AG09309 (cell line): ENCODE measurements at places on chromosomes 5 and 9.

DNA sequence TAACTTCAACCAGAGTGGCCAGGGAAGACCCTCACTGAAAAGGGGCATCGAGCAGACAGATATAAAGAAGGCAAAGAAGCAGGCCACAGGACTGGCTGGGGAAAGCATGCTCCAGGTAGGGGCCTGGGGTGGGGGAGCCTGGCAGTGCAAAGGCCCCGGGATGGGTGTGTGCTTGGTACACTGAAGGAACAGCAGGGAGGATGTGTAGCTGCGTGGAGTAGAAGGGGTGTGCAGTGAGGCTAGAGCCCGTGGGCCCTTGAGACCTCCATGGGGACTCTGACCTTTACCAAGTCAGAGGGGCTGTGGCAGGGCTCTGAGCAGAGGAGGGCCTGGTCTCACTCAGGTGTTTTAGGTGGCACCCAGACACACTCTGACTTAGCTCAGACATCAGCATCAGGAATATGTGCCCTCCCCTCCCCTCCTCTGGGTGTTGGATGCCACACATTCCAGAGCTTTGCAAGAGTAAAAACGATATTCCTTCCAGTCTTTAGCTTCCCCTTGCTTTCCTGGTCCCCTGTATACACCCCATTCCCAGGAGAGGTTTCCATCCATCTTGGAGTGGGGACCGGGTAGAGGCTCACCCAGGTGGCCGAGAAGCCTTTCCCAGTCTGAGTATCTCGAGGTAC is 7.6 kb downstream of the TRIM7 start:
- no peak for DNase-seq

DNA sequence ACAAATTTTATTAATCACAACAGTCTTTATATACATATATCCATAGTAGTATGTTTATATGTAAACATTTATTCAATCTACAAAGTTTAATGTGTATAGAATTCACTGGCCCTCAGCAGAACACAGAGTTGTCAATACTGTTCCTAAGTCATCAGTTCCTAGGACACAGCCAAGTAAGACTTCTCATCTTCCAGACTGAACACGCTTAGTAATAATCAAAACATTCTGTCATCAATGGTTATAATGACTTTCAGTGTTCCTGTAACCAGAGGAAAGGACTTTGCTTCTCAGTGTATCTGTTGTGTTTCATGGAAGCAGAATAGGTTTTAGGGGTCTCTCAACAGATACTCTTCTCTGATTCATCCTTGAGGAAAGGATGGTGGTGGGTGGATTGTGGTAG is 82.2 kb downstream of the SMIM23 start:
- DNase-seq = no peak

- no peak for DNase-seq
Measured at GRCh38 chr5:178413988-178414387, 176.2 kb downstream of the COL23A1 start.

GRCh38 chr9:19231126-19231903 is 822 bp downstream of the DENND4C start:
- no peak for DNase-seq

DNA sequence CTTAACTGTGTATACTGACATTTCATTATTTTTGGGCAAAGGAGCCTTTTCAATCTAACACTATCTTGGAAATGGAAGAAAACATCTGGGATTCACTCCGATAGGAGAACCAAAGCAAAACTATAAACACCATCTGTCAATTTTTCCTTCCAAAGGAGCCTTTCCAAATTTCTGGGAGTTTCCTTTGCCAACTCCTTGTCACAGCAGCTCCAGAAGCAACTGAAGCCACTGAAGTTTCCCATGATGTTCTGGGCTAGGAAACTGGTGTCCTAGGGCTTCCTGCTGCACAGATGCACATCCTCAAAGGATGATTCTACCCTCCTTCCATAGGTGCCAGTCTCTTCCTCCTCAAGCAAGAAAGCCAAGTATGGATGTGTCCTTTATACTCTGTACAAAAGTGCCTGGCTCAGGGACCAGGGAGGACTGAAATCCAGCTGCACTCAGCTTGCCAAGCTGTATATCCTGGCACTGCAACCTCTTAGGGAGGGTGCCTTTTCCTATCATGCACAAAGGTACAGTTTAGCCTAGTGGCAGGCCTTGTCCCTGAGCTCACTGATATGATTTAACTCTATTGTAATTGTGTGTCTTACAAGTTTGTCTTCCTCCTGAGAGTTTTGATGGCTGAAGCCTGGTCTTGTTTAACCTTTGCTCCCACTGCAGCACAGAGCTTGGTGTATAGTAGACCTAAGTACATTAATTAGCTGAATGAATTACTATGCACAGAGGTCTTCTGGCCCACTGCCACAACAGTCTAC is 8.4 kb upstream of the UBAP1 start:
- DNase-seq = no peak

GRCh38 chr5:56279979-56280378 is 46.8 kb upstream of the ANKRD55 start:
- peak; percentile 34 for DNase-seq

DNA sequence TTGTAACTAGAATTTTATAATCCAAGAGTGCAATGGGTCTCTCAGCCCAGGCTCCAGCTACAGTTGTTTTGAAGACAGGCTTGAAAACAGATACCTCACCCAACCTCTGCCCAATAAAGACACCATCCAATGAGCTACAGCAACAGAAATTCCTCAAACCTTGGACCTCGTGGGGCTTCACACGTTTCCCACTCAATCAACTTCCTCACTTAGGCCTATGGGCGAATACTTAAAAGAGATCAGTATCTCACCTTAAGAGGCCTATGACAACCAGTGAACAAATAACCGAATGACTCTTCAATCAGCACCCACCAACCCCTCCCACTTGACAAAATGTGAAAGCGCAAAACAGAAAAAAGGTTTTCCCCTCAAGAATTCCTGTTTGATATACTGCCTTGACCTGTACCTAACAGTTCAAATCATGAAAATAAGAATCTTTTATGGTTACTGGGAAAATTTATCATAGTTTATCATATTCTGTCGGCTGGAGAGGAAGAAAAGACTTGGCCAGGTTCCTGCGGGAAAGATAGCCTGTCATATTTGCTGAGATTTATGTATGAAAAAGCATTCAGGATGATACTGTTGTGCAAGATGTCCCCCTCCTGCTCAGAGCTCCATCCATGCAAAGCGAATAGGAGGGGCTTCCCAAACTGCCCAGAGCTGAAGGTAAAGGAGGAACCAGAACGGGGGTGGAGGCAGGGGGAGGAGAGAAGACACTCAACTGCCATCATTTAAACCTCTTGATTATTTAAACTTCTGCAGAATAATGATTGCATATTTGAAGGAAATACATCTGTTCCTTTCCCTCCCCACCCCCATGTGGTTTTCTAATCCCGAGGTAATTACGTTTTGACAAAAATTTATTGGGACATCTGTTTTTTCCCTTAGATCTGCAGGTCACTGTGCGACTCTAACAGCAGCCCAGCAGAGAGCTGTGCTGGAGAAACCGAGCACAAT is 256.3 kb downstream of the NFIB start:
- no peak for DNase-seq

- no peak for DNase-seq
Measured at GRCh38 chr5:51977014-51977413, 593.8 kb downstream of the ISL1 start.

DNA sequence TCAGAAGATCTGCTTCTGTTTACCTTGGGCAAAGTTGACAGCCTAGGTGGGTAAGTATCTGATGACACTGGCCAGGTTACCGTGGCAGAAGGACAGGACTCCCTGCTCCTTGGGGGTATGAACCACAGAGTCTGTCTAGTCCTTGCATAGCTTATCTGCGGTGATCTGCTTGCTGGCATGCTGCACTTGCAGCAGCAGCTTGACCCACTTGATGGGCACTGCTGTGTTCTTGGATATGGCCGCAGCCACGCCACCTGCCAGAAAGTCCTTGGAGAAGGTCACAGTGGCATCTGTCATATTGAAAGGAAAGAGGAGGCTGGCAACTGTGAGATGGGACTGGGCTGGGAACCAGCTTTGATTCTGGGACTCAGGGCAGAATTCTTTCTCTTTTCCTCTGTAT is 35.9 kb upstream of the POC5 start:
- DNase-seq = no peak

- DNase-seq = no peak
Measured at GRCh38 chr9:93900436-93900819, 54.7 kb downstream of the BARX1 start.

GRCh38 chr5:34775886-34776285 is 63.1 kb upstream of the TTC23L start:
- no peak for DNase-seq

DNA sequence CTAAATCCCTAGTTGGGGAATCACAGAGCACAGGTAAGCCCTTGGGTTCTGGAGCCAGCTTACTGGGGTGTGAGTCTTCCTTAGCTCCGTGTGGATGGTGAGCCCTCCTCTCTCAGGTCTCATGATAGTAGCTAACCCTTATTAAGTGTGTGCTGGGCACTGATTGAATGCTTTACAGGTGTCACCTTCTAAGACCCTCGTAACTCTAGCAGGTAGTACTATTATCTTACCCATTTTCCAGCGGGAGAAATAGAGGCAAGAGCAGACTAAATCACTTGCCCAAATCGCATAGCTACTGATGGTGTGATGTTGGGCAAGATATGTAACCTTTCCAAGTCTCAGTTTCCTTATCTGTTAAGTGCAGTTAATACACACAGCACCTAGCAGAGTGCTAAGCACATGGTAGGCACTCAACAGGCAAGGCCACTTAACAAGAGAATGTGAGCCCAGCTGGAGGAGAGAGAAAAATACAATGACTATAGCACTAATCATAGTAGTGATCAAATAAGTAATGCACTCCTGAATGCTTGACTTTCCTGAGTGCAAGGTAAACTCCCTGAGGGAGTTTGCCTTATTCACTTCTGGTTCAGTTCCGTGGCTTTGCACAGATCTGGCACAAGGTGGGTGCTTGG is at the start of gene DCANP1:
Gene DCANP1 (minus strand): TSS at position 51 of the 632 bp plus-strand sequence. CDS start 240 bp downstream, outside the sequence.
- DNase-seq = no peak

GRCh38 chr9:124054582-124055227 is 43.1 kb downstream of the LHX2 start:
- peak; percentile 84 for DNase-seq

DNA sequence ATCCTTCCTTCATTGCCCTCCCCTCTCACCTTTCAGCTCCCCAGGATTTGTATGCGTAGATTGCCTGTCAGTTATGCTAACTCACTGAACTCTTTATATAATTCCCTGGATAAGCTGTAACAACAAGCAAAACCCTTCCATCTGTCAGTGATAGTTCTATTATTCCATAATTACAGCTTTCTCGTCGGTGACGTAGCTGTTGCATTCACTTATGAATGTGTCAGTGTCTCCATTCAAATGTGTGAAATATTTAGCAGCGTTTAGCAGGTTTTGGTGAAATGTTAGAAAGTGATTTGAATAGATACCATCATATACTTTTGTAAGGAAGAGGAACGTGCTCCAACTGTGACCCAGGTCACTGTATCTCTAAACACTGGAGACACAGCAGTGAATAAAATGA is 45.2 kb downstream of the PIP5K1B start:
- no peak for DNase-seq

- no peak for DNase-seq
Measured at GRCh38 chr9:129703667-129704355, 38.4 kb downstream of the PRRX2 start.

DNA sequence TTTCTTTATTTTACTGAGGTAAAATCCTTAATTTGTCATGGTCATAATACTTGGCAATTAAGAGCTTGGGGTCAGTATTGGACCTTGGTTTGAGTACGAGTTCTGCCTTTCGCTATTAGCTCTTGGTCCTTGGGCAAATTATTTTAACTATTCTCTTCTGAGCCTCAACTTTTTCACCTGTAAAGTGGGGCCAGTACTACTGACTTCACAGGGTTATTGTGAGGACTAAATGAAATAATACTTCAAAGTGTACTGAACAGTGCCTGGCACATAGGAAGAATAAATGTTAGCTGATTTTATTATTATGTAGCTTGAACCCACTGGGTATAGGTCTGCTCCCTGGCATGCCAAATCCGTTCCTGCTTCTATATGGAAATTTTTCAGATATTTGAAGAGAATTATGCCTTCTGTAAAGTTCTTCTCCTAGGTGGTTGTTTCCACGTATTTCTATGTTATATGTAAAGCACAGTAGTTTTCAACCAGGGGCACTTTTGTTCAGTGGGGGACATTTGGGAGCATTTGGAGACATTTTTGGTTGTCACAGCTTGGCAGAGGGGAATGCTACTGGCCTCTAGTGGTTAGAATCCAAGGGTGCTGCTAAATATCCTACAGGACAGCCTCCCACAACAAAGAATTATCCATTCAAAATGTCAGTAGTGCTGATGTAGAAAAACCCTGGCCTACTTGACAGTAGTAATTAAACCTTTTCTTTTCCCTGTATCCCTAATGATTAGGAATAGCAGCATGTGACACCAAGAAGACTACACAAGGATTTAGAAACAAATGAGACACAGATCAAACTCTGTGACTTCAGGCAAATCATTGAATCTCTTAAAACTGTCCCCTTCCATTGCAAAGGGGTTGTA is 4.5 kb downstream of the RCL1 start:
- DNase-seq = no peak

DNA sequence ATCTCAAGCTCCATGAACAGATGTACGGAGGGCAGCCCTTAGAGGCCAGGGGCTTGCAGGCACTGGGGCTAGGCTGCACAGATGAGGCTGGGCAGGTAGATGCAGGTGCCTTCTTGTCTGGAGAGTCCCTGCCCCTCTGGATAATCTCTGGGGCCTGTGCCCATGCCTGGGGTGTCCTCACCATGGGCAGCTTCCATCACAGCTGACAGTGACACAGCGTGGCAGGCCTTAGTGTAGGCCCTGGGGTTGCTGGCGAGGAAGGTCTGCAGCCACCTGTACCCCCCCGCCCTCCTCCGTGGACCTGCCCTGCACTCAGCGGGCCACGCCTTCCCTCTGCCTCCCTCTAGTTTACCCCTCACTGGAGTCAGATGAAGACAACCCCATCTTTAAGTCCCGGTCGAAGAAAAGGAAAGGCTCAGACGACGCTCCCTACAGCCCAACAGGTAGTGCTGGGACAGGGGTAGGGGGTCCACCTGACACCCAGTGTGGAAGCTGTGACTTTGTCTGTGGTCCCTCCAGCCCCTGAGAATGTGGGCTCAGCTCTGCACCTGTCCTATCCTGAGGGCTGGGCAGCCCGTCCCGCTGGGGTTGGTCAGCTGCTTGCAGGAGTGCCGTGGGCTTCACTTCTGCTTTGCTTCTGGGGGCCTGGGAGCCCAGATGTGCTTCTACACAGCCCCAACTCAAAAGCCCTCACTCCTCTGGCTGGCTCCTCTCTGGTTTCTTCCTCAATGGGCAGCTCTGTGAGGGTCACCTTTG is 98.4 kb downstream of the PHF2 start:
- DNase-seq = no peak

GRCh38 chr9:107624234-107624948 is 134.8 kb upstream of the KLF4 start:
- DNase-seq = no peak

DNA sequence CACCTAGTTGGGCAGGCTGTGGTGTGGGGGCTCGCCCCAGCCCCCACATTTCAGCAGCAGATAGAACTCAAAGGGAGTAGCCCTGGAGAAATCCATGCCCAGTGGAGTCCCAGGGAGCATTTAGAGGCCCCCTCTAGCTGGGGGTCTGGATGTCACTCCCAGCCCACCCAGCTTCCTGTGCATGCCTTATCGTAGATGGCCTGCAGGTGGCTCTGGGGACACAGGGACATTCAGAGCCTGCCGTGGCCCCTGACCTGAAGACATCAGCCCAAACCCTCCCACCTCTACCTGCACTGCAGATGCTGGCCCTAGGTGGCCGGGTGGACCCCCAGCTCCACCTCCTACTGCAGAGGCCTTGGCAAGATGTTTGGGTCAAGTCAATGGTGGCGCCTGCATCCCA is 49.0 kb upstream of the LMX1B start:
- no peak for DNase-seq

GRCh38 chr5:154993461-154993860 is 20.1 kb upstream of the KIF4B start:
- no peak for DNase-seq
